Activated T-cell treated with anti-CD3 and anti-CD28 coated beads for 24 hours (primary cell): ENCODE measurements at places on chromosomes 3 and 15.

DNA sequence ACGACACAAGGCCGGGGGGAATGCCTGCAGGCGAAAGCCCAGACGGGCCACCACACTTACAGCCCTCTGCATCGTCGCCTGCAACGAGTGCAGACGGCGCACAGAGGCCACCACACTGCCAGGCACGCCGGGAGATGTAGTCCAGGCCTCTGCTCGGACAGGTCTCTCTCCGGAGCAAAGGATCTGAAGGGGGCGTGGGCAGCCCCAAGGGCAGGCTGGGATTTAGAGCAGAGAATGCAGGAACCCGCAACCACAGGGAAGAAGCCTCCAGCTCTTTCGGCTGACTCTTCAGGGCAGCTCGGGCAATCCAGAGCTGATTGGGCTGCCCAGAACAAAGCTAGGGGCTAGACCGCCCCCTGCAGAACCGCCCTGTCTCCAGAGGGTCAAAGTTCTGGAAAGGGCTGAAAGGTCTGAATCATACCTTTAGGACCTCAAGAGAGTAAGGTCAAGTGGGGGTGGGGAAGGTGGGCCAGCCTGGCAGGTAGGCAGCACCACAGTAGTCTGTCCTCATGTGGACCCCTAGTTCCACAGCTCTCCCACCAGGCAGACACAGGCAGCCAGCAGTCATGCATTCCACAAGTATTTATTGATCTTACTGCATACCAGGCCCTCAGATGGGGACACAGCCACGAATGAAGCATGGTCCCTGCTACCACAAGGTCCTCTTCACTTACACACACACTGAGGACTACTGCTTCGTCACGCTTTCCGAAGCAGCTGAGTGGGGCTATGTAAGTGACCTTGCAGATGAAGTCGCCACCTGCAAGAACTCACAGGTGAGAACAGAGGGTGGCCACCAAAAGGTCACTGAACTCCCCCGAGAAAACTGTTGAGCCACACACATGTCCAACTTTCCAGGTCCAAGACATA is at the start of gene AMT:
AMT (minus strand) TSS at position 95 of the 870 bp plus-strand sequence; CDS start at position 72, 23 bp downstream.
- no peak for DNase-seq

DNA sequence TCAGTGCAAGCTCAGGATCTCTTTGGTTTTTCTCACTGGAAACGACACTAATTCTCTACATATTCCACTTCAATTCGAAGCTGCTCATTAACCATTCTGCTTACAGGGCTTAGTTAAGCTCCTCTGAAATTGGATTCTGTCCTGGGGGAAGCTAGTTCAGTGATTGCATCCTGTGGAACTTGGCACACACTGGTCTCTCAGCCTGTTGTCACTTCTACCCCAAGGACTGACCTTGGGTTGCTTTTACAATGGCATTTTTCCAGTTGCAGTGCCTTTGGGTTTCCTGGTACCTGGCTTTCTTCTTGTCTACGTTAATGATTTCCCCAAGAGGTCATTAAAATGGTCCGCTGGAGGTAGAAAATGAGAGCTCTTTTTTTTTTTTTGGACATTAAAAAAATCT is 33.3 kb upstream of the GABRB3 start:
- no peak for DNase-seq

DNA sequence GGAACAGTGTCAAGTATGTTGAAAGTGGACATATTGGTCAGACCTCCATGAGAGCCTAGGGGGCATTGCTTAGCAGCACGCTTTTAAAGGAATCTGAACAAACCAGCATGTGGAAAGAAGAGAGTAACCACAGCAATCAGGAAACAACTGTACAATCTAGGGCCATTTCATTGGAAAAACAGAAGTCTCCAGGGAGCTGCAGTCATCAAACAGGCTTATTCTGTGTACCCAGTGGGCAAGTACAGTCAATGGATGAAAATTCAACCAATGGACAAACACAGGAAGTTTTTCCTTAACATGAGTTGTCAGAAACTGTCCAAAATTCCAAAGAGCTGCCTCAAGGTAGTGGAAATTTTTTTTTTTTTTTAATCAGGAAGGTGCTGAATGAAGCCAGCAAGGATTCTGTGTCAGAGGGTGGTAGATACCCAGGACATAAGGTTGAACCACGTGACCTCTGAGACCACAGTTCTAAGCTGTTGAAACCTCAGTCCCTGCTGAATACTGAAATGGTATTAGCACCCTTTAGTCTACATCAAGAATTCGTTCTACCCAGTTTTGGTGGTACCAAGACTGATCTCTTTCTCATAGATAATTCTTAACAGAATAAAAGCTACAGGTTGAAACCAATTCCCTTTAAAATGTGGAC is 4.4 kb upstream of the DLG1 start:
- no peak for DNase-seq

GRCh38 chr3:104873331-104873730 is 493.4 kb upstream of the ALCAM start:
- DNase-seq, result no peak

GRCh38 chr3:81476692-81477091 is 284.8 kb downstream of the GBE1 start:
- DNase-seq, result no peak

DNA sequence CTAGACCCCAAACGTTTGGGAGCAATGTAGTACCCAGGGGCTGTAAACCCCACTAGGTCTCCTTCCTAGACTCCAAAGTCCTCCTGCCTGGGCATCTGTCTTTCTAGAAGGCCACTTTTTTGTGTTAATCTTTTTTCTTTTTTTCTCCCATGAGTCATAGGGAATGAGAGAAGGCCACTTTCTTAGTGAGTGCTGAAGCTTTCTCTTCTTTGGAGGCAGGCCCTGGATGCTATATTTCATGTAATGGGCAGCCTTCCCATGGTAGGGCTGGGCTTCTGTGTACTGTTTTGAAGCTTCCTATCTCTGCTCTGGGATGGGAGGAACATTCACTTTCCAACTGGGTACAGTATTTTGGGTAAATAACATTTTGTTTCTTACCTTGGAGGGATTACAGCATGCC is 15.2 kb upstream of the RTP2 start:
- DNase-seq, result no peak

DNA sequence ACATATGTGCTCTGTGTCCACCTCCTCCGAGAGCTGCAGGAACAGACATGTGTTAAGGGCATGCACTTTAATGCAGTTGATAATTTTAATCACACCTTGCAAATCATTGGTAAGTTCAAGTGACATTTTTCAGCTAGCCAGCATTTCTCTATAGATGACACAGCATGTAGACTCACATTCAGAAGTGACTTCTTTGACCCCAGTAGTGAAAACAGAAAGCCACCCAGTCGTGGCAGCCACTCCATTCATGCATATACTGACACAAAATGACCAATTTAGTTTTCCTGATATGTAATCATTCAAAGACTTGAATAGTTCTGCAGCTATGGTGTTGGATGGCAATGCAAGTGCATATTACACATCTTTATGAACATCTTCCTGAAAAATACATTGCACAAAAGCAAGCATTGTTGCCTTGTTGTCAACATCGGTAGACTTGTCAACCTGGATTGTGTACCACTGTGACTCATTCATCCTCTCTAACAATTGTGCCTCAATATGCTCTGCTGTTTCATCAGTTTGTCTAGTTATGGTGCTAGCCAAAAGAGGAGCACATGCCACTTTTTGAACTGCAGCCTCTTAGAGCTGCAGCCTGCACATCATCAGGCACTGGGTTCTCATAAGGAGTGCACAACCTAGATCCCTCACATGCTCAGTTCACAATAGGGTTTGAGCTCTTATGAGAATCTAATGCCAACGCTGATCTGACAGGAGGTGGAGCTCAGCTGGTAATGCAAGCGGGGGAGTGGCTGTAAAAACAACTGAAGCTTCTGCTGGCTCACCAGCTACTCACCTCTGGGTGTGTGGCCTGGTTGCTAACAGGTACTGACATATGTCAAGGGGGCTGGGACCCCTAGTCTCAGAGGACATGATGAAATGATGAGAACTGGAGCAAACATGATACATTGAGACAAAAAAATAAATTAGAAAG is 622.0 kb downstream of the PYDC2 start:
- DNase-seq, result no peak

DNA sequence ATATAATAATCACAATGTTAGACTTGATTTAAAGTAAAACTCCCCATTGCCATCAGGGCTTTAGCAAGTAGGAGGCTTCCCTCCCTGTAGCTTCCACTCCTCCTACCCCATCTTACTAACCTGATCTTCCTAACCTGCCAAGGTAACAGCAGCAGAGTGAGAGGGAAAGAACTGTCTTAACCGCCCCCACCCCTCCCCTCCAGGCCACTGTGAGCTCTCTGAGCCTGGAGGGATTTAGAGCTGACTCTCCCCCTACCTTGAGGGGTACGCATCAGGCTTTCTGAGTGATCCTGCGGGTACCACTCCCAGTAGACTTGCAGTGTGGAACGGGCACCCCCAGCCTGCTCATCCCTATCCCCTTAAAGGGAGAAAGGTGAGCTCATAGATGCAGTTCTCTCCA is 11.4 kb upstream of the PRSS50 start:
- DNase-seq, result no peak

DNA sequence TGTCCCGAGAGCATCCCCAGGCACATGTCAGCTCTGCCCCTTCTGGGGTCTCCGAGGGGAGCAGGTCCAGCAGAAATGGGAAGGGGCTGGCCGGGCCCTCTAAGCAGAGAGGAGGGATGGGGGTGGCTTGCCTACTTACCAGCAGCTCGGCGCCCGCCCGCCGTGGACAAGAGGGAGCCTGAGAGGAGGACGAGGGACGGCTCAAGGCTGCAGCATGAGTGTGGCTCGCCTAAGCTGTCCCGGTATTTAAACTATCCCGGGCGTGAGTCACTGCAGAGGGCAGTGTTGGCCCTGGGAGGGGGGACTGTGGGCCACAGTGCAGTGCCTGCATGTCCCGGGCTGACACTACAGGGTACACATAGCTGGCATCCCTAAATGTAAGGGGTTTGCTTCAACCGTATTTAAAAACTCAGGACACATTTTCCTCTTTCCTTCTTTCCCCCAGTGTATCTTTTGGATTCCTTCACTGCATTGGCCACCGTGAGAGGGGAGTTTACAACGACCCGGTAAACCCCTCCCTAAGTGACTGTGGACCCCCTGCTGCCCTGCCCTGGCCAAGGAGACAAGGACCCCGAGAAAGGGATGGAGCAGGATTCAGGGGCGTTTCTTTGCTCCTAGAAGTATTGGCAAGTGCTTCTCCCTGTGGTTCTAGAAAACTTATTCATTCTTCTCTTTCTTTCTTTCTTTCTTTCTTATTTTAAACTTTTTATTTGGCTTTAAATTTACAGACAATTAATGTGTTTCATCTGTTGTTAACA is at the start of gene LRRC15:
LRRC15 (minus strand) TSS at position 222 of the 758 bp plus-strand sequence. CDS start 8,700 bp downstream, outside the sequence.
- no peak for DNase-seq

DNA sequence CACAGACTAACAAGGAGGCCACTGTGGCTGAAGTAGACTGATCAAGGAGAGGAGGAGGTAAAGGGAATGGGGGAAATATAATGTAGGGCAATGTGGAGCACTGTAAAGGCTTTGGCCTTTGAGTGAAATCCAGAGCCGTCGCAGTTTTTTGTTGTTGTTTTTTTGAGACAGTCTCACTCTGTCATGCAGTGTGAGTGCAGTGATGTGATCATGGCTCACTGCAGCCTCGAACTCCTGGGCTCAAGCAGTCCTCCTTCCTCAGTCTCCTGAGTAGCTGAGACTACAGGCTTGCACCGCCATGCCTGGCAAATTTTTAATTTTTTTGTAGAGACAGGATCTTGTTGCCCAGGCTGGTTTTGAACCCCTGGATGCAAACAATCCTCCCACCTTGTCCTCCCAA is 32.2 kb downstream of the PPP4R2 start:
- DNase-seq, result no peak

DNA sequence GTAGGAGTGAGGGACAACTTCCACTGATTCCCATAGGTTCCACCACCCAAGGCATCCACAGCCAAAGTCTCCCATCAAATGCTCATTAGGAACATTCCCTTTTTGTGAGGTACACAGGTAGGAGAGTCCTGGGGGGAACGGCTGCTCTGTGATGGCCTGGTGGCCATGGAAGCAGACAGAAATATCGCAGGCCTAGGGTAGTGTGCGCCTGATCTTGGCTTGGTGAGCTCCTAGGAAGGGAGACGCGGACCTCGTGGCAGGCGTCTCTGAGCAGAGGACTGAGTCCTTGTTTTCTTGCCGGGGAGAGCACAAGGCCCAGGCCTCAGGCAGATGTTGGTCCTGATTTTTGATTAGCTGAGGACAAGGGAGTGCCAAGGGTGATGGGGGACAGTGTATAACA is 99.5 kb downstream of the SNRPN start:
- no peak for DNase-seq

DNA sequence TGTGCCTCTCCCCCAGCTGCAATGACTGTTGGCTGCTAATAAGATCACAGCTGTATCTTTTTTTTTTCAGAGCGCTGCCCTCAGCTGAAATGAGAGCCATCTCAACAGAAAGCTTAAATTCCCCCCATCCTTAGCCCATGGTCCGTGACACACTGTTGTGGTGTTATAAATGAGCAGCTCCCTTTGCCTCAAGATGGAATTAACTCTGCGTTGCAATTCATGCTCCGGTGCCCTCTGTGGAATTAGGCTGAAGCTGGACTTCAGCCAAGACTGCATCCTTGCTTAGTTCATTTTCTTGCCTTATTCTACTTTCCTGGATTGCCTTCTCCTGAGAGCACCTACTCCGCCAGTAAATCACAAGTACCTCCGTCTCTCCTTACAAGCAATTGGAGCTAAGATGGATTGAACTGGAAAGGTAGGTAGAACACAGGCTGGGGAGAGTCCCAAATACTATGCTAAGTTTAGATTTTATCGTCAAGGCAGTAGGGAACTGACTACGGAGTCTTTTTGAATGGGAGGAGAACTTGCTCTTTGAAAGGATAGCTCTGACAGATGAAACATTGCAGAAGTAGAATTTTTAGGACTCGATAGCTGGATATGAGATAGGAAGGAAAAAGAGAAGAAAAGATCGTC is 39.0 kb upstream of the THRB start:
- DNase-seq, result no peak

DNA sequence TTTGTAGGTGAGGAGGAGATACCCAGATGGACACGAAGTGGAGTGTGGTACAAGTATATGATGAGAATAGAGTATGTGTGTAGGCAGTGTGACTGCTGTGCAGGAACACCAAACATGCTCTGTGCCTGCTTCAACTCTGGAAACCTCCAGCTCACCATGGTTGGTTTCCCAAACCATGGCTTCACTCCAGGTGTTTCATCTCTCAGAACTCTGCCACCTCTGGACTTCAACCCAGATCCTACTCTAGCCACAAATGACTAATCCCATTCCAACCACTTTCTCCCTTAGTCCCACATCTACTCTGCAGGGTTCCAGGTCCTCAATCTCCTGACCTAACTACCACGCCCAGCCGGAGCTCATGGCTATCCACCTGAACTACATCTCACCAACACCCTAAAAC is 102.1 kb downstream of the RYK start:
- no peak for DNase-seq

- no peak for DNase-seq
Measured at GRCh38 chr3:162094301-162094700, 597.7 kb downstream of the OTOL1 start.

DNA sequence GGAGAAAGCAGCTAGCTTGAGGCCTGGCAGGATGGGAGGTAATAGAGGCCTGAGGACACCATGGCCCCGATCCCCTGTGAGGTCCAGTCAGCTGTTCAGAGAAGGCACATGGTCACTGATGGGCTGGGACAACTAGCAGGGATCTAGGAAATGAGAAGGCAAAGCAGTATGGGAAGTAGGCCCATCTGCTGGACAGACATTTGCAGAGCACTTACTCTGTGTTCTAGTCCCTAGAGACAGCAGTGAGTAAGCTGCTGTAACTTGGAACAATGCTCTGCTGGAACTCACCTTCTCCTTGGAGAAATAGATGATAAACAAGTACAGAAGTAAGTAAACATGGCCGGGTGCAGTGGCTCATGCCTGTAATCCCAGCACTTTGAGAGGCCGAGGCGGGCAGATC is 7.1 kb downstream of the ECE2 start:
- DNase-seq, result no peak
